ENCODE measurements at places on chromosomes 2 and 18. TPM values are rescaled to one million over a fixed set of nuclear protein-coding genes. Genes with fewer than 3 reads are reported as not detected.

DNA sequence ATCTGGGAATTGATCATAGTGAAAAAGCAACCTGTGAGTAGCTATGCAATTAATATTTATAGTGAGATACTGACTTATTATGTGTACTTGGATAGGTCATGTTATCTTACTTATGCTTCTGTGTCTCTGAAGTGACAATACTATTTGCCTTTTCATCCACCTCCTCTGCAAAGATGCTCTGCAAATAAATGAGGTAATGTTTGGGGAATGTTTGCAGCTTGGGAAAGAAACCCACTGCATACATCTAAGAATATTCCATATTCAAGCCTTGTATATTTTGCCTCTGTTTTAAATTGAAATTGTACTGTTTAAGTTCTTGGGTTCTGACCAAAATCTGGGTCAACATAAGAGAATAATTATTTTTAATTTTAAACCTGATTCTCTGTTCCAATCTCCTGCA lies 217.4 kb upstream of the DTNA start:
- no peak for DNase-seq

DNA sequence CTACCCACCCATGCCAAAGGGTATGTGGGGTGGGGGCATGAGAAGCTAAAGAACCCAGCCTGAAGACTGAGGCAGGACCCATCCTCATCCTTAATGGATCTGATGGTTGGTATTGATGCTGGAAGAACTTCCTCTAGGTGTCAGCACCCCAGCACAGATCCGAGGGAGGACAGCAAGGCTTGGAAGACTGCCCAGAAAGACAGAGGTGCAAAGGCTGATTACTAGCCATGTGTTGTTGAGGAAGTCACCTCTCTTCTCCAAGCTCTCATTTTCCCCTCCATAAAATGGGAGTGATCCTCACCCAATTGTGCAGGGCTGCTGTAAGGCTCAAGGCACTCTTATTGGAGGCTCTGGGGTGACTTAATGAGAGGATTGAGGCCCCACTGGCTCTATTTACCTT lies 256.5 kb downstream of the CELF4 start:
- DNase-seq = no peak

- no peak for DNase-seq
Observed at GRCh38 chr2:177272765-177273164, 8.2 kb upstream of the NFE2L2 start.

- no peak for DNase-seq
Observed at GRCh38 chr2:26376799-26377198, 24.9 kb upstream of the DRC1 start.

GRCh38 chr2:30219886-30220875 lies 11.2 kb upstream of the LBH start:
- no peak for DNase-seq

GRCh38 chr2:237894986-237895543 lies 35.6 kb downstream of the RAMP1 start:
- no peak for DNase-seq

GRCh38 chr2:221848286-221848685 lies 276.2 kb upstream of the EPHA4 start:
- DNase-seq = no peak

DNA sequence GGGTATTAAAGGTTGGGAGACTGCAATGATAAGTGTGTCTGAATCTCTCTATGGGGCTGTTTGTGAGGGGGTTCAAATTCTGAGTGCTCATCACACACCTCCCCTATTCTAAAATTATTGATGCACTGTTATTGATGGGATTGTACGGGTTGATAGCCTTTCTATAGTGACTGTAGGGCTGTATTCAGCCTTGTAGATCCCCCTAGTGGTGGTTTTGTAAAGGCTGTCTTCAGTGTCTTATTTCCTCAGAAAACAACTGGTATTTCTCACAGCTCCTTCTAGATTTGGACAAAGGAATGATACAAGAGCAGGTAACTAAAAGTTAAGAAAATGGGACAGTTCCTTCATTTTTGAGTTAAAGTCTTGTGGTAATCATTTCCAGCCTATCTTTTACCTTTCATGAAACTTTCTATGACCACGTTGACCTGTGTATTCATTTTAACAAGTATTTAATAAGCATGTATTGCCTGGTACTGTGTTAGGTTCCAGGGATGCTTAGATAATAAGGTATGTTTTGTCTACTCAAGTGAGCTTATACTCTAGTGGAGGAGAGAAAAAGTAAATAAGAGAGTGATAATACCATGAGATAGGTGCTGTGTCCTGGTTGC lies 21.2 kb downstream of the SMAD4 start:
- peak; percentile 56 for DNase-seq

DNA sequence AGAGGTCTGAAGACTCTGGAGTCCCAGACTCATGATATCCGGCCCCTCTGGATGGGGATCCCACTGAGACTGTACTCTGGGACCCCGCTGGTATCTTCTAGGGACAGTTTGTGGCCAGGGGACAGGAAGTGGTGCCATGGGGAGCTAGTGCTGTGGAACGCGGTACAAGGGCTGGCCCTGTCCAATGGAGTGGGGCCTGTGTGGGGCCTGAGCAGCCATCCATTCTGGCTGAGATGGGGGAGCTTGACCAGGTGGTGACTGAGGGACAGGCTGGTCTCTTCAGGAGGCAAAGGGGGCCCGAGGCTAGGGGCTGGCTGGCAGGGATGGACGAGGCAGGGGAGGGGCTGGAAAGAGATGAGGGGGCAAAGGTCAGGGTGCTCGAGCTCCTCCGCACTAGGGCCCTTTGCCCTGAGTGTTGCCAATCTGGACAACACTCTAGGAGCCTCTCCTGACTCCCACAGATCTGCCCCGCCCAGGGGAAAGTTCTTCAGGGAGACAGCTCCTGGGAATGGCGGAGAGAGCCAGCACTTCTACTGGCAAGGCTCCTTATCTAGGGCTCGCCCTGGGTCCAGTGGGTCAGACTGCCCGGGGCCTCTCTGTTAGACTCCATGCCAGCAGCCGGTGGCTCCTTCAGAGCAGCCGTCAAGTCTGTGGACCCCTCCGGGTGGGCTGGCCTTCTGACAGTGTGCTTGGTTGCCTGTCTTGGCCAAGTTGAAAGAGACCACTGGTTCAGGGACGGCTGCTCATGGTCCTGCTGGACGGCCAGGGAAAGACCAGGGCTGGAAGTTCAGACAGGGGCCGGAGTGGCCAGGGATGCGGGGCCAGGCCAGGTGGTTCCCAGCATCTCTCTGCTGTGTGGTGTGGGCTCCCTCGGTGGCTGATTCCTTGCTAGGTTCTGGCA lies 12.3 kb downstream of the MALL start:
- no peak for DNase-seq

- no peak for DNase-seq
Observed at GRCh38 chr2:100627330-100628300, 64.8 kb downstream of the PDCL3 start.

GRCh38 chr2:27915874-27916273 lies 25.3 kb downstream of the BABAM2 start:
- DNase-seq = peak; percentile 63

GRCh38 chr2:189348369-189348768 lies 92.9 kb upstream of the WDR75 start:
- DNase-seq = no peak

GRCh38 chr18:79964330-79965118 lies at the start of gene HSBP1L1:
TSS of gene HSBP1L1 (plus strand) at chr18:79964643. CDS start at chr18:79964736, 93 bp downstream.
- DNase-seq = peak; percentile 40

DNA sequence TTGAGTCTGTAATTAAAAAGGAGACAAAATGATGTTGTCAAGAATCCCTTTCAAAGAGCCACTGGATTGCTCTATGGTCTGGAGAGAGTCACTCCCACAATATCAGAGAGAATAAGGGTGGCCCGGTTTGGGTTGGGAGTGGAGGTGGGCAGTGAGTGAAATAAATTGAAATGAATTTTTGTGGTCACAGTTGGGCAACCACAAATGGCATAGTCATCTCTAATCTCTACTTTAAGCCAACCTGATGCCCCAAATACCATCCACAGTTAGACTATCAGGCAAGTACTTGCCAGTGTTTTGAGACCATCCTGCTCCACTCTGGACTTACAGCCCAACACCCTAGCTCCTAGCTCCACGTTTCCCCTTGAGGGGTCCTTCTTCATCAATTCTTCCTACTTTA lies 559.7 kb downstream of the BCL11A start:
- no peak for DNase-seq

DNA sequence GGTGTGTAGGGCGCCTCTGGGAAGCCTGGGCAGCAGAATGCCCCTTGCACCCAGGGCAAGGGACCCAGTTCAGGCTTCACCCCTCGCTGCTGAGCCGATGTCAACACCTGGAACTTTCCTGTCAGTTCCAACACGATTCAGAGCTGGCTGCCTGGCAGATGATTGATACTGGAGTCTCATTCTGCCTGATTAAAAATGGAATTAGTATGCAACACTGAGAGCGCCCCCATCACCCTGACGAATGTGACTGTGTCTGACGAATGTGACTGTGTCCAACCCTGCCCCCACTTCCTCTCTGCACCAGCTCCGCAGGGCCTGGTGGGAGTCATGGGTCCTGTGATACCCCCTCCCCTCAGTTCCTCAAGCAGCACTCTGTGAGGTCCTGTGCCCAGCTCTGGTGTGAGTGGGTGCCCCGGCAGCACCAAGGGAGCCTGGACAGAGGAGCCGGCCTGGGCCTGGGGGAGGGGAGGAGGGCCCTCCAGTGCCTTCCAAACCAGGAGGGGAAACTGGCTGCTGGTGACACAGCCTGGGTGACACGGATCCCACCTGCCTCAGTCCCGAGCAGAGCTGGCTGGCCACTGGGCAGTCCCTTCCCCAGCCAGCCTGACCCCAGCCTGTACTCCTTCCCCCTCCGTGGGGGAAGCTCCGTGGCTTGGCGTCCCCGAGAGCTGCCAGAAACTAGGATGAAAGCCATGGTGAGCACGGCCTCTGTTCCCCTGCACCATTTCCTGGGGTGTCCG lies 41.4 kb upstream of the ALPP start:
- DNase-seq = no peak

- no peak for DNase-seq
Observed at GRCh38 chr18:21366896-21367295, 124.9 kb downstream of the GREB1L start.

DNA sequence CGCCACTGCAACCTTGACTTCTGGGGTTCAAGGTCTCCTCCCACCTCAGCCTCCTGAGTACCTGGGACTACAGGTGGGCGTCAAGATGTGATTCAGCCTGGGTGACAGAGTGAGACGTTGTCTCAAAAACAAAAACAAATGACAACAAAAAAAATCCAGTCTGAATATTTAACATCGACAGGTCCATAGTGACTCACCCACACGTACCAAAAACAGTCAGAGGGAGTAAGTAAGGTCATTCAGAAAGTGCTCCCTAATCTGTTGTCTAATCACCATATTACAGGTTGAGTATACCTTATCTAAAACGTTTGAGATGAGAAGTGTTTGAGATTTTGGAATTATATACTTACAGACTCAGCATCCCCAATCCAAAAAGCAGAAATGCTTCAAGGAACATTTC lies 24.4 kb downstream of the SAP130 start:
- DNase-seq = no peak

GRCh38 chr2:209821806-209822205 lies 50.2 kb downstream of the UNC80 start:
- no peak for DNase-seq

DNA sequence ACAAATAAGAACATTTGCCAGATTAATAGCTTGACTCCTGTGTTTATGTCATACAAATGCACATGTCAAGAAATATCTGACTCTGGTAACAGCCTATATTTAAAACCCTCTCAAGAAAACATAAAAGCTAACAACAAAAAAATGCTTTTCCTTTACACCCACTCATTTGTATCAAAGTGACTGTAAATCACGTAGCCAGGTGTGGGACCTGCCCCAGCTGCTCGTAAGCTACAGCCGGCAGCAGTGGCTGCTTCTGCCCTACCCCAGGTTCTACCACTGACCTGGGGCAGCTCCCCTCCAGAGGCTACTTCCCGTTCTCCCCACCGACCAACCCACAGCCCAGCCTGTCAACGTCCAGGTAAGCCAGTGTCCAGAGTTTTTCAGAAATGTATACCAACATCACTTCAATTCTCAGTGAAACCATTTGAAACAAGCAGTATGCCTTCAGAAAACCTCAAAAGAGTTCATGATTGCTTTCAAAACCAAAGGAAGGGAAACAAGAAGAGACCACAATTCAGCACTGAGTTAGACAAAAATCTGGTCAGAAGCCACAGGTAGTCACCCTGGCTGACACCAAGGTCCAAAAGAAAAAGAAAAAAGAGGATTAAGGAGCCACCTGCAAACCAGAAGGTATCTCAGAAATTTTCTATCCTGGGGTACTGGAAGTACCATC lies 40.4 kb downstream of the KIDINS220 start:
- no peak for DNase-seq

GRCh38 chr2:173101687-173102086 lies 26.0 kb downstream of the MAP3K20 start:
- DNase-seq = no peak

GRCh38 chr2:107932488-107932887 lies 53.8 kb upstream of the SLC5A7 start:
- no peak for DNase-seq

DNA sequence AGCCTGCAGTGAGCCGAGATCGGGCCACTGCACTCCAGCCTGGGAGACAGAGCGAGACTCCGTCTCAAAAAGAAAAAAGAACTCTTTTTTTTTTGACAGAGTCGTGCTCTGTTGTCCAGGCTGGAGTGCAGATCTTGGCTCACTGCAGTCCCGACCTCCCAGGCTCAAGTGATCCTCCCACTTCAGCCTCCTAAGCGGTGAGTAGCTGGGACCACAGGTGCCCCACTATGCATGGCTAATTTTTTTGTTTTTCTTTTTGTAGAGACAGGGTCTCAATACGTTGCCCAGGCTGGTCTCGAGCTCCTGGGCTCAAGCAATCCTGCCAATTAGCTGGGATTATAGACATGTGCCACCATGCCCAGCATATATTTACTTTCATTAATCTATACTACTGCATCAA lies 12.5 kb upstream of the INO80D start:
- DNase-seq = no peak

DNA sequence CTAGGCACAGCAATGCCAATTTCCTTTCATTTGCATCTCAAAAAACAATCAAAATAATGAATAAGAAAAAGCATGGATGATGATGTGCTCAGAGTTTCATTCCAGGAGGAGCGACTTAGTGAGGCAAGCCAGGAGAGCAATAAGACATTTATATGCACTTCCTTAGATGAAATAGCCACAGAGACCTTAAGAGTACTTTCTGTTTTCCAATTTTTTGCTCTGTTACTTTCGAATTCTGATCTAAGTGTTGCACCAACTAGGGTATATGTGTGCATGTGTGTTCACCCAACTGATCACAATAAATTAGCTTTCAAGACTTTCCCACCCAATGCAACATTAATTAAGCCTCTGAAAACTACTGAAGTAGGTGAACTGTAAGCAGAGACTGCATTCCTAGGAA lies 709 bp downstream of the RAB27B start:
- no peak for DNase-seq

Gene AGXT
- not detected for total RNA-seq

Gene ZAP70
- not detected for total RNA-seq

Gene SKOR2
- not detected for total RNA-seq

Gene STPG4
- total RNA-seq = 0.53 TPM

Gene INHA
- not detected for total RNA-seq

Gene CCDC85A
- 16.9 TPM for total RNA-seq

Gene SETBP1
- total RNA-seq = 4.2 TPM

Gene FBXO36
- total RNA-seq = 1.1 TPM

Gene POTEI
- total RNA-seq = 0.16 TPM

Gene SCN3A
- not detected for total RNA-seq

Gene UGT1A6
- not detected for total RNA-seq
